ENCODE measurements at places on chromosomes 12 and 14.

DNA sequence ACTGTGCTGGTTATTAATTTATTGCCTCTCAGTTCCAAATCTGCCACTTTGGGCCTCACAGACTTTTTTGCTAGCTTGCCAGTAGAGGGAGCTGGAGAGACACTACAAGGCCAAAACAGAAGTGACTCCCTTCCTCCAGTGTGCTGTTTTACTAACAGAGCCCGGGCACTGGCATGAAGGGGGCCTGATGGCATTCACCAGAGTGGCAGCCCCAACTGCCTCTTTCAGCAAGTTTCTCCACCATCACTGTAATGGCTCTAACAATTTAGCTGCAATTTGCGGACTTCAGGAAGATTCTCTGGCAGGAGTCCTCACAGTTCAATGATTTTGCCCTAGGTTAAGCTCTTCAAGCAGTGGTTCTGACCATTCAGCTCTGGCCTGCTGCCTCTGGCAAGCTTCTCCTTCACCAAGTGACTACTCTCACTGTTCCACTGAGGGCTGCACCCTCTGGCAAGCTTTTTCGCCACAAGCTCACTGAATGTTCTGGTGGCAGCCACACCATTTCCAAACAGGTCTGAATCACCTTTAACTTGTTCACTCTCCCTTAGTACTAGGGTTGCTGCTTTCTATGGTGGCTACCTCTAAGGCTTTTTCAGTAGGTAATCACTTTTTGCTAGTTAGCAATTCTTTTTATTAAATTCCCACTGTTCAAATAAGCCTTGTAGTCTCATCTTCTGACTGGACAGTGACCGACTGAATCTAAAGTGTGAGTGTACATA, 104.9 kb downstream of the ZC3H14 start:
- H3K4me1 ChIP-seq, result peaks cover 17% of the 10 kb centered on the region
- no peak overlapping the region for H3K4me3 ChIP-seq
- no peaks in the 10 kb centered on the region for H3K27me3 ChIP-seq

DNA sequence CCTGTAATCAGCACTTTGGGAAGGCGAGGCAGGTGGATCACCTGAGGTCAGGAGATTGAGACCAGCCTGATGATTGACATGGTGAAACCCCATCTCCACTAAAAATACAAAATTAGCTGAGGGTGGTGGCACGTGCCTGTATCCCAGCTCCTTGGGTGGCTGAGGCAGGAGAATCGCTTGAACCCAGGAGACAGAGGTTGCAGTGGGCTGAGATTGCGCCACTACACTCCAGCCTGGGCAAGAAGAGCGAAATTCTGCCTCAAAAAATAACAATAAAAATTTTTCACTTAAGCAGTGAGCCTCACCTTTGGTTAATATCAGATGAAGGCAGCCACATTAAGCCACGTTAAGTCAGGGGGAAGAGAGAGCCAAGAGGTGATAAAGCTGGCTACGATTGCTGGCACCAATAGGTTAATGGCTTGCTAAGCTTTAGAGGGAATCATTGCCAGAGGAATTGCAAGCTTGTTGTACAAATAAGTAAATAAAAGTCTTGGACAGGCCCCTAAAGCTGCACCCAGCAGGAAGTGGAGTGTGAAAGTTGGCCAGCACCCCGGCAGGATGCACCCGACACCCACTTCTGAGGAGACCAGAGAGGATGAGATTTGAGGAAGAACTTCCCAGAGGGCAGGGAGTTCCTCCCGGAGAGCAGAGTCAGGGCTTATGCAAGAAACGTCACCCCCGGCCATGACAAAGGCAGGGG, 41.3 kb upstream of the TESC start:
- no peak overlapping the region for H3K4me3 ChIP-seq
- no peak overlapping the region for H3K27ac ChIP-seq
- H3K36me3 ChIP-seq, result peaks cover 2% of the 10 kb centered on the region
- H3K27me3 ChIP-seq, result no peaks in the 10 kb centered on the region

GRCh38 chr12:19648591-19648990, 209.3 kb downstream of the AEBP2 start:
- DNase-seq, result no peak
- peaks cover 33% of the 10 kb centered on the region for H3K4me1 ChIP-seq
- H3K27me3 ChIP-seq, result peaks cover 1% of the 10 kb centered on the region
- H3K4me3 ChIP-seq, result no peak overlapping the region
- H3K36me3 ChIP-seq, result peaks cover 12% of the 10 kb centered on the region
- no peak overlapping the region for H3K27ac ChIP-seq

GRCh38 chr12:81417056-81417455, 339.2 kb downstream of the ACSS3 start:
- H3K27ac ChIP-seq, result no peak overlapping the region
- no peaks in the 10 kb centered on the region for H3K36me3 ChIP-seq
- DNase-seq, result no peak
- H3K4me1 ChIP-seq, result no peaks in the 10 kb centered on the region
- H3K4me3 ChIP-seq, result no peak overlapping the region

- peak; percentile 48 for DNase-seq
- H3K36me3 ChIP-seq, result no peaks in the 10 kb centered on the region
- no peaks in the 10 kb centered on the region for H3K27me3 ChIP-seq
- peak overlapping the region; percentile 66 for H3K4me3 ChIP-seq
- H3K4me1 ChIP-seq, result peaks cover 16% of the 10 kb centered on the region
- H3K27ac ChIP-seq, result peak overlapping the region; percentile 60
Measured at GRCh38 chr12:25518512-25518911, 34.6 kb downstream of the LMNTD1 start.

DNA sequence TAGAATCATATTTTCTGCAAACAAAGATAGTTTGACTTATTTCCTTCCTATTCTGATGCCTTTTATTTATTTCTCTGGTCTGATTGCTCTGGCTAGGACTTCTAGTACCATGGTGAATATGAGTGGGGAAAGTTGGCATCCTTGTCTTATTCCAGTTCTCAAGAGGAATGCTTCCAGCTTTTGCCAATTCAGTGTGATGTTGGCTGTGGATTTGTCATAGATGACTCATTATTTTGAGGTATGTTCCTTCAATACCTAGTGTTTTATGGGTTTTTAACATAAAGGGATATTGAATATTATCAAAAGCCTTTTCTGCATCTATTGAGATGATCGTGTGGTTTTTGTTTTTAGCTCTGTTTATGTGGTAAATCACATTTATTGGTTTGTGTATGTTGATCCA, 139.4 kb upstream of the CNTN1 start:
- H3K4me1 ChIP-seq, result no peaks in the 10 kb centered on the region
- H3K27ac ChIP-seq, result no peak overlapping the region
- no peak for DNase-seq
- no peaks in the 10 kb centered on the region for H3K36me3 ChIP-seq
- H3K27me3 ChIP-seq, result no peaks in the 10 kb centered on the region

- H3K4me1 ChIP-seq, result no peaks in the 10 kb centered on the region
- H3K4me3 ChIP-seq, result no peak overlapping the region
- no peak overlapping the region for H3K27ac ChIP-seq
- H3K27me3 ChIP-seq, result no peaks in the 10 kb centered on the region
- DNase-seq, result no peak
- no peaks in the 10 kb centered on the region for H3K36me3 ChIP-seq
Measured at GRCh38 chr12:129662234-129662633, 241.6 kb downstream of the TMEM132D start.

DNA sequence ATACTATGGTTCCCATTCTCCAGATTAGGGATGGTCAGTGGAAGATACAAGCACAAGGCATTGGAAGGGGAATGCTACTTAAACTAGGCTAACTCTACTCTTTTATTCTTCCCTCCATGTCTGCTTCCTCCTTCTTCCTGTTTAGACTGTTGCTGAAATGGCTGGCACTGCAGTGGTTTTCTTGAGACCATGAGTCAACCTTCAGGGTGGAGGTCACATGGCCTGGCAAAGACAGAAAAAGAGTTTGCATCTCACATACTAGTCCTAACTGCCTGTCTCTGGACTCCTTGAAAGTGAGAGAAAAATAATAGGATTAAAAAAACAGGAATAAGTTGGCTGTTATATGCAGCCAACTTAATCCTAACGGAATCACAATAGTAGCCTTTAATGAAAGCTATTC, 37.0 kb downstream of the ALDH1L2 start:
- H3K4me1 ChIP-seq, result no peaks in the 10 kb centered on the region
- H3K36me3 ChIP-seq, result peaks cover 47% of the 10 kb centered on the region
- H3K27ac ChIP-seq, result no peak overlapping the region
- DNase-seq, result no peak

- H3K36me3 ChIP-seq, result no peaks in the 10 kb centered on the region
- H3K4me1 ChIP-seq, result peaks cover 7% of the 10 kb centered on the region
Measured at GRCh38 chr14:101705733-101706508, 55.6 kb upstream of the PPP2R5C start.

GRCh38 chr14:99633918-99634317, 11.0 kb upstream of the HHIPL1 start:
- peaks cover 3% of the 10 kb centered on the region for H3K4me1 ChIP-seq
- peaks cover 15% of the 10 kb centered on the region for H3K27me3 ChIP-seq
- no peak for DNase-seq

DNA sequence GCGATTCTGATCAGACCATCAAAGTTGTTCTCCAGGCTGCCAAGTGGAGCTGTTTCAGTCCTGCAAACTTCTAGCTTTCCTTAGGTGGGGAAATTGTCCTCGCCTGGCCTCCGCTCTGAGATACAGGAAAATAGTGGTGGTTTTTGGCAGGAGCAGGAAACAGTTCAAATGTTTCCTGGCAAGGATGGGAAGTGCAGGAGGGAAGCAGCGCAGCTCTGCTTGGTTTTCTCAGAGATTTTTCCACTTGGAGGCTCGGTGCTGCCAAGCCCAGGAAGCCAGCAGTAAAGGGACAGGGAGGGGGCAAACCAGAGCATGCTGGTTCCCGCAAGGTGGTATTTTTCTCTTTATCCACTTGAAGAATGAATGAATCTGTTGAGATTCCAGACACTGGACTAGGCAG, 17.0 kb downstream of the TMEM63C start:
- no peak overlapping the region for H3K4me3 ChIP-seq
- H3K4me1 ChIP-seq, result no peaks in the 10 kb centered on the region
- no peak for DNase-seq
- no peaks in the 10 kb centered on the region for H3K36me3 ChIP-seq
- H3K27me3 ChIP-seq, result peaks cover 37% of the 10 kb centered on the region

DNA sequence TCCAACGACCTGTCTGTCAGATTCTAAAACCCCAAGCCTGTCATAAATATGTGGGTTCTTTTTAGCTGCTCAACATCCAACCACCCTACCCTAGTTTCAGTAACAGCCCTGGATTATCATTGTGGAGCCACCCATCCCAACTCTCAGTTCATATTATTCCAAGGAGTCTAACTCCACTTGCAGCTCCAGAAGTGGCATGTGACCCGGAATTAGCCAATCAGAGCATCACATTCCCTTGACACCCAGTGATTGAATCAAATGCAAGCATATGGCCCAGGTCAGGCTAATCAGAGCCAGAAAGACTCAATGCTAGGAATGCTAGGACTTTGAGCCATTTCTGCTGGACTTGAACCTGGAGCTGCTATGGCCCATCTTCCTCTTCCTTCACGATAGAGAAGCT, 17.1 kb upstream of the HSP90B1 start:
- H3K4me1 ChIP-seq, result peaks cover 56% of the 10 kb centered on the region
- peaks cover 10% of the 10 kb centered on the region for H3K36me3 ChIP-seq
- no peak for DNase-seq
- no peak overlapping the region for H3K27ac ChIP-seq

DNA sequence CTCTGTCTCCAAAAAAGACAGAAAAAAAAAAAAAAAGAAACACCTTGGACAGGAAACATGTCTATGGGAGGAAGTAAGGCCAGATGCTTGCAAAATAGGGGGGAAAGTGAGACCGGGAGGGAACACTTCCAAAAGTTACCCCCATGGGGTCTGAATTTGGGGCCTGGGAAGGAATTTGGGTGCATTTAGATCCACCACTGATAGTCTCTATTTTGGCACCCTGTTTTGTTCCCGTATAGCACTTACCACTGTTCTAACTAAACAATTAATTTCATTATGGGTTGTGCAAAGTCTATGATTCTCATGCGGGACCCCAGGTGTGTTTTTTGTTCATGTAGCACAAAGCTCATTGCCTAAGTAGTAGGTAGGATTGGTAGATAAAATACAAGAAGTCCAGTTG, 1.4 kb upstream of the MLEC start:
- H3K4me1 ChIP-seq, result peaks cover 32% of the 10 kb centered on the region
- H3K27me3 ChIP-seq, result no peaks in the 10 kb centered on the region
- H3K4me3 ChIP-seq, result peak overlapping the region; percentile 91
- DNase-seq, result no peak

DNA sequence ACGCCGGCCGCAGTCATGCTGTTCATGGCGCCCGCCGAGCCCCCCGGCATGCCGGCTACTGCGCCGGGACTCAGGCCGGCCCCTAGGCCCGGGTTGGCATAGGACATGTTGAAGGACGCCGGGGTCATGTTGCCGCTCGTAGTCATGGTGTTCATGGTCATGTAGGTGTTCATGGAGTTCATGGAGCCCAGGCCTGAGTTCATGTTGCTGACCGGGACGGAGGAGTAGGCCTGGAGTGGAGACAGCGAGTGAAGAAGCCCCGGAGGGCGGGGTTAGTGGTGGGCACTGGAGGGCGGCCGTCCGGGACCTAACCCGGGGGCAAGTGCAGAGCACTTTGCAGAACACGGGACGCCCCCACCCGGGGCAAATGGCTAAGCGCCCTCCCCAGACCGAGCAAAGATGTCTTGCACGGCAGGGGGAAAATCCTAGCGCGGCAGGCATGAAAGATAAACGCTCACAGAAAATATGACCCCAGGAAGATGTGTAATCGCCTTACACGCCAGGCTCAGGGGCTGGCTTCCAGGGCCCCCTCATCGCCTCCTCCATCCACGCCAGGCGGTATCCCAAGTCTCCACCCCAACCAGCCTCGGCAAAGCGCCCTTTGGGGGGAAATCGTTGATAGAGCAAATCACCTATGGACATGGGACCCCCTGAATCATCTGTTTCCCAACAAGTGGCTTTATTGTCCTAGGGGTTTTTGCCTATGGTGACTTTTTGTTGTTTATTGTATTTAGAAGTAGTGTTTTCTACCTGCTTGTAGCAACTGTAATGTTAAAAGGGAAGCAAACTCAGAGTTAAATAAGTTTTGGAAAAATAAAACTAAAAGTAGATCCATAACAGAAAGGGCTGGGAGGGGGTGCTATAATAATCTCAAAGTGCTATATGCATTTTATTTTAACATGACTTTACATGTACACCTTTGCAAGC, 2.3 kb downstream of the FOXA1 start:
- H3K27me3 ChIP-seq, result peaks cover 55% of the 10 kb centered on the region
- no peak for DNase-seq
- H3K27ac ChIP-seq, result no peak overlapping the region
- peaks cover 31% of the 10 kb centered on the region for H3K36me3 ChIP-seq

- no peaks in the 10 kb centered on the region for H3K27me3 ChIP-seq
- H3K4me1 ChIP-seq, result no peaks in the 10 kb centered on the region
- H3K27ac ChIP-seq, result no peak overlapping the region
- no peak overlapping the region for H3K4me3 ChIP-seq
- no peak for DNase-seq
- peaks cover 5% of the 10 kb centered on the region for H3K36me3 ChIP-seq
Measured at GRCh38 chr14:89158701-89159100, 258.3 kb downstream of the FOXN3 start.
